ENCODE measurements at places on chromosomes 11 and 22.

- no peak for DNase-seq
- no peak overlapping the region for H3K27ac ChIP-seq
- H3K36me3 ChIP-seq: no peaks in the 10 kb centered on the region
- H3K4me1 ChIP-seq: peaks cover 9% of the 10 kb centered on the region
- no peaks in the 10 kb centered on the region for H3K27me3 ChIP-seq
Measured at GRCh38 chr11:12278766-12279671, 98.4 kb upstream of the PARVA start.

DNA sequence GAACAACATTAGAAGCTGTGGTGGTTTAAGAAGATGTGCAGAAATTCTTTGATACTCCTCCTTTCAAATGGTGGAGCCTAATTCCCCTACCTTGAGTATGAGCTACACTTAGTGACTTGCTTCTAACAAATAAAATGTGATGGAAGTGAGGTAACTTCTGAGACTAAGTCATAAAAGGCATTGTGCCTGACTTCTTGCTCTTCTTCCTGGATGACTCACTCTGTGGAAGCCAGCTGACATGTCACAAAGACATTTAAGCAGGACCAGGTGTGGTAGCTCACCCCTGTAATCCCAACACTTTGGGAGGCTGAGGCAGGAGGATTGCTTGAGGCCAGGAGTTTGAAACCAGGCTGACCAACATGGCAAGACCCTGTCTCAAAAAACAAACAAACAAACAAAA lies 3.9 kb upstream of the PLA2G3 start:
- no peak overlapping the region for H3K4me3 ChIP-seq
- peaks cover 15% of the 10 kb centered on the region for H3K27me3 ChIP-seq
- H3K27ac ChIP-seq: no peak overlapping the region
- H3K4me1 ChIP-seq: no peaks in the 10 kb centered on the region

- no peak overlapping the region for H3K4me3 ChIP-seq
- peak; percentile 89 for DNase-seq
- H3K36me3 ChIP-seq: no peaks in the 10 kb centered on the region
- no peaks in the 10 kb centered on the region for H3K27me3 ChIP-seq
- peaks cover 21% of the 10 kb centered on the region for H3K4me1 ChIP-seq
- H3K27ac ChIP-seq: peak overlapping the region; percentile 72
Measured at GRCh38 chr22:37501610-37502341, 15.6 kb upstream of the MFNG start.

DNA sequence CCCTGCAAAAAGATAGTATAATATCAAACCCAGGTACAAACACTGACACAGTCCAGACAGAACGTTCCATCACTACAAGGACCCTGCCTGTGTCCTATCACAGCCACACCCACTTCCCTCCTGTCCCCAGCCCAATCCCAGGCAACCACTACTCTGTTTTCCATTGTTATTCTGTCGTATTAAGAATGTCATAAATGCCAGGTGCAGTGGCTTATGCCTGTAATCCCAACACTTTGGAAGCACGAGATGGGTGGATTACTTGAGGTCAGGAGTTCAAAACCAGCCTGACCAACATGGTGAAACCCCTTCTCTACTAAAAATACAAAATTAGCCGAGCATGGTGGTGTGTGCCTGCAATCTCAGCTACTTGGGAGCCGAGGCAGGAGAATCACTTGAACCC lies 89.0 kb downstream of the TRMU start:
- H3K27ac ChIP-seq: no peak overlapping the region
- no peak overlapping the region for H3K4me3 ChIP-seq
- H3K36me3 ChIP-seq: no peaks in the 10 kb centered on the region
- no peaks in the 10 kb centered on the region for H3K27me3 ChIP-seq
- DNase-seq: no peak

- no peak for DNase-seq
- H3K4me1 ChIP-seq: no peaks in the 10 kb centered on the region
- H3K36me3 ChIP-seq: peaks cover 11% of the 10 kb centered on the region
- H3K27ac ChIP-seq: no peak overlapping the region
- no peaks in the 10 kb centered on the region for H3K27me3 ChIP-seq
Measured at GRCh38 chr11:17976651-17977050, 36.2 kb downstream of the SERGEF start.

DNA sequence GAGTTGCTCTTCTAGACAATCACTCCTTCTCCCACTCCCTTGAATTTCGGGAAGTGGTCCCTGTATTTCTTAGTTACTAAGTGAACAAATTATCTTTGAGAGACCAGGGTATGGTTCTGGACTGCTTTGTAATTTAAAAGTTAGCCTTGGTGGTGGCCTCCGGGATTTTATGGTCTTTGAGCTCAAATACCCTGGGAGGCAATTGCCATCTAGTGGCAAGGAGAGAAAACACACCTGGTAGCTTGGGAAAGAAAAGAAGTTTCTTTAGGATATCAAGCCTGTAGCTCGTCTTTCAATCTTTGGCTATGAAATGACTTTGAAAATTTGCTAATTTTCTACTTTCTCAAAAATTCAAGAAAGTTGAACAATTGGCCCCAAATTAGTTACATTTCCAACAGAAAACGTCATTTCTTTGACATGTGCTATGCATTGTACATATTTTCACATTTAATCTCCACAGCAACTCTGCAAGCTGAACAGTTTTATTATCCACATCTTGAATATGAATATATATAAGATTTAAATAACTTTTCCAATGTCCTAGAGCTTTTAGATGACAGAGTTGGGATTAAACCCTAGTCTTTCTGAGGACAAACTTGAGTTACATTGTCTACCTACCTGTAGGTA lies 39.1 kb downstream of the MMP27 start:
- no peak overlapping the region for H3K27ac ChIP-seq
- no peak overlapping the region for H3K4me3 ChIP-seq
- DNase-seq: no peak
- H3K36me3 ChIP-seq: no peaks in the 10 kb centered on the region
- no peaks in the 10 kb centered on the region for H3K4me1 ChIP-seq

- no peaks in the 10 kb centered on the region for H3K36me3 ChIP-seq
- no peak overlapping the region for H3K27ac ChIP-seq
- no peak for DNase-seq
Measured at GRCh38 chr11:57348636-57349313, 10.6 kb downstream of the P2RX3 start.

DNA sequence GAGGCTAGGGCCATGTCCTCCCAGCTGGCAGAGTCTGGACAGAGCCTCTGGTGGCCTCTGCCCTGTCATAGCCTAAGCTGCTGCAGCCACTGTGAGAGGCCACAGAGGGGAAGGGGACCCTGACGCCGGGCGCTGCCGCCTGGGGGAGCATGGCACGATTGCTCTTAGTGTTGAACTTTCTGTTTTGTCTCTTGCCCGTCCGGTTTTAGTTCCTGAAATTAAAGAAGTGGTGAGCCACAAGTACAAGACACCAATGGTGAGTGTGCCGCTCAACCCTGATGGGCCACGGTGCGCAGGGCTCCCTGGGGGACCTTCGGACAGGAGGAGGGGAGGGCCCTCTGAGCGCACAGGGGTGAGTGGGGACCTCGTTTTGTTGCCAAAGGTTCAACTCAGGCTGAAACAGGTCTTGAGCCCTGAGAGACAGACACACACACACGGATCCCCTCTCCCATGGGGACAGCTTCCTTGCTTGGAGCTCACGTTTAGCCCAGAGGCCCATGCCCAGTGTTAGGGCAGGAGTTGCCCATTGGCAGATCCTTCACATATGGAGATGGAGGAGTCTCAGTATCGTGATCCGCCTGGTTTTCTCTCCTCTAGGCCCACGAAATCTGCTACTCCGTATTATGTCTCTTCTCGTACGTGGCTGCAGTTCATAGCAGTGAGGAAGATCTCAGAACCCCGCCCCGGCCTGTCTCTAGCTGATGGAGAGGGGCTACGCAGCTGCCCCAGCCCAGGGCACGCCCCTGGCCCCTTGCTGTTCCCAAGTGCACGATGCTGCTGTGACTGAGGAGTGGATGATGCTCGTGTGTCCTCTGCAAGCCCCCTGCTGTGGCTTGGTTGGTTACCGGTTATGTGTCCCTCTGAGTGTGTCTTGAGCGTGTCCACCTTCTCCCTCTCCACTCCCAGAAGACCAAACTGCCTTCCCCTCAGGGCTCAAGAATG lies 23.8 kb downstream of the MYBPC3 start:
- DNase-seq: no peak
- H3K36me3 ChIP-seq: peaks cover 12% of the 10 kb centered on the region
- H3K27ac ChIP-seq: no peak overlapping the region
- no peak overlapping the region for H3K4me3 ChIP-seq
- H3K27me3 ChIP-seq: no peaks in the 10 kb centered on the region
- no peaks in the 10 kb centered on the region for H3K4me1 ChIP-seq

DNA sequence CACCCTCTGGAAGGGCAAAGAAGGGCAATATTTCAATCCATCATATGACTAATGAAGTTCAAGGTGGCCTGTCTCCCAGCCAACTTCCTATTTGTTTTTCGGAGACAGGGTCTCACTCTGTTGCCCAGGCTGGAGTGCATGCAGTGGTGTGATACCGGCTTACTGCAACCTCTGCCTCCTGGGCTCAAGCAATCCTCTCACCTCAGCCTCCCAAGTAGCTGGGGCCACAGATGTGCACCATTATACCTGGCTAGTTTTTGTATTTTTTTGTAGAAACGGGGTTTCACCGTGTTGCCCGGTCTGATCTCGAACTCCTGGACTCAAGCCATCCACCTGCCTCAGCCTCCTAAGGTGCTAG lies 13.4 kb downstream of the ABTB2 start:
- DNase-seq: no peak
- H3K36me3 ChIP-seq: no peaks in the 10 kb centered on the region
- H3K27ac ChIP-seq: no peak overlapping the region
- no peaks in the 10 kb centered on the region for H3K27me3 ChIP-seq
- peaks cover 28% of the 10 kb centered on the region for H3K4me1 ChIP-seq

- H3K4me3 ChIP-seq: no peak overlapping the region
- no peaks in the 10 kb centered on the region for H3K36me3 ChIP-seq
- H3K27ac ChIP-seq: no peak overlapping the region
Measured at GRCh38 chr11:74546752-74547151, 45.6 kb upstream of the POLD3 start.

DNA sequence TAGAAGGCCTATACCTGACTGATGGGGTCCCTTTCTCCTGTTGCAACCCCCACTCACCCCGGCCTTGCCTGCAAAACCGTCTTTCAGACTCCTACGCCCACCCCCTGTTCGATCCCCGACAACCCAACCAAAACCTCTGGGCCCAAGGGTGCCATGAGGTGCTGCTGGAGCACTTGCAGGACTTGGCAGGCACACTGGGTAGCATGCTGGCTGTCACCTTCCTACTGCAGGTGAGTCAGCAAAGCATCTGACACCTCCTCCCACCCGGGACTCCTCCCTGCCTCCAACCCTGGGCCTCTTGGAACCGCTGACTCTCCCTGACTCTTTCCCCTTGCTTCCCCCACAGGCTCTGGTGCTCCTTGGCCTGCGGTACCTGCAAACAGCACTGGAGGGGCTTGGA lies 1.2 kb downstream of the ROM1 start:
- no peaks in the 10 kb centered on the region for H3K27me3 ChIP-seq
- peaks cover 47% of the 10 kb centered on the region for H3K36me3 ChIP-seq
- peaks cover 11% of the 10 kb centered on the region for H3K4me1 ChIP-seq

- no peak for DNase-seq
- H3K36me3 ChIP-seq: no peaks in the 10 kb centered on the region
- no peak overlapping the region for H3K27ac ChIP-seq
- H3K27me3 ChIP-seq: no peaks in the 10 kb centered on the region
- H3K4me1 ChIP-seq: no peaks in the 10 kb centered on the region
Measured at GRCh38 chr11:29963796-29964195, 53.0 kb downstream of the KCNA4 start.

- no peaks in the 10 kb centered on the region for H3K27me3 ChIP-seq
- no peaks in the 10 kb centered on the region for H3K36me3 ChIP-seq
- no peak overlapping the region for H3K27ac ChIP-seq
- DNase-seq: no peak
- H3K4me3 ChIP-seq: no peak overlapping the region
- H3K4me1 ChIP-seq: no peaks in the 10 kb centered on the region
Measured at GRCh38 chr11:94862926-94863880, 95.0 kb downstream of the AMOTL1 start.

DNA sequence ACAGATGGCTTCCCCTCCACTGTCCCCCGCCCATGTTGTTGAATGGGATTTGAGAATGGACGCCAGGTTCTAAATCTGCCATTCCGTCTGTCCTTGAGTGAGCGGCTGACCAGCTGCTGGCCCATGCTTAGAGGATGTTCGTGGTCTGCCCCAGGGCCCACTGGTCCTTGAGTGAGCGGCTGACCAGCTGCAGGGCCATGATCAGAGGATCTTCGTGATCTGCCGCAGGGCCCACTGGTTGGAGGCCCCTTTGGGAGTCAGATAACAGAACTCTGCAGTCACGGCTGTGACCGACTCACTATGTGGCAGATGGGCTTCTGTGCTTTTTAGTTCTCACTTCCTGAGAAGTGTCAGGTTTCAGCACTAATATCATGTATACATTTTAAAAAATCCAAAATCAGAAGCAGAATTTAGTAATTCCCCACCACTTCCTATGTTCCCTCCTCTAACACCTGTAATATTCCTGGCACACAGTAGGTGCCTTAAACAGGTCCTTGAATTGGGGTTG lies 54.1 kb downstream of the MICAL3 start:
- no peak overlapping the region for H3K27ac ChIP-seq
- H3K4me1 ChIP-seq: peaks cover 17% of the 10 kb centered on the region
- no peaks in the 10 kb centered on the region for H3K36me3 ChIP-seq

DNA sequence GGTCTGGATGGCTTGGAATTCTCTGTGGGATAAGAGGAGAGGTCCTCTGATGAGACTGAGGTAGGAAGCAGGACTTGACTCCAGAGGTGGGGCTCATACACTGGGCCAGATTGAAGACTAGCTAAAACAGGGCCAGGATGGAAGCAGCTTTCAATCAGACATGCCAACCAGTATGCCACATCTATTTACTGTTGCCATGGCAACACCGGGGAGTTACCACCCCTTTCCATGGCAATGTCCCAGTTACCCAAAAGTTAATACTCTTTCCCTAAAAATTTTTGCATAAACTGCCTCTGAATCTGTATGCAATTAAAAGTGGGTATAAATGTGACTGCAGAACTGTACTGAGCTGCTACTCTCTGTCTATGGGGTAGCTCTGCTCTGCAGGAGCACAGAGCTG lies 247.5 kb upstream of the ZBED5 start:
- H3K4me1 ChIP-seq: no peaks in the 10 kb centered on the region
- H3K36me3 ChIP-seq: no peaks in the 10 kb centered on the region
- no peak overlapping the region for H3K4me3 ChIP-seq
- H3K27me3 ChIP-seq: no peaks in the 10 kb centered on the region
- DNase-seq: no peak
- H3K27ac ChIP-seq: no peak overlapping the region

DNA sequence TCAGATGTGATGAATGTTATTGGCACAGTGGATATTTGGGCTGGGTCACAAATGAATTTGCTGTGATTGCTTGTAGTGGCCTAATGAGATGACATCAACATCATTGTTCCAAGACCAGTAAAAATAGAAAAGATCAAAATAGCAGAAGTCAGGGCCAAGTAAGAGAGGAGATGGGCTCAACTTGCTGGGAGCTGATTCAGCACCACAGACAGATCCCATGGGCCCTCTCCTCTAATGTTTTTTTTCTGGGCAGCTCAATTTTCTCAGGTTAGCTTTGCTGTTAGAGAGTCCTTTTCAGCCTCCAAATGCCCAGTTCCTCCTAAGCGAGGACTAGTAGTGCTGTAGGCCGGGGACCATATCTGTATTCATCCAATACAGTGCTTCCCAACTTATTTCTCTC lies 86.0 kb upstream of the IZUMO1R start:
- H3K27me3 ChIP-seq: no peaks in the 10 kb centered on the region
- no peak overlapping the region for H3K4me3 ChIP-seq
- no peaks in the 10 kb centered on the region for H3K4me1 ChIP-seq
- H3K36me3 ChIP-seq: no peaks in the 10 kb centered on the region
- no peak for DNase-seq

Measured in left lung (tissue), 14 donors.